Activated gamma-delta T cell treated with Interleukin-2 at 50 U/mL for 16 hours (primary cell): ENCODE measurements at places on chromosomes 16 and 17.
A peak's percentile ranks its signal among the peaks of the same experiment; 100 is the strongest.

DNA sequence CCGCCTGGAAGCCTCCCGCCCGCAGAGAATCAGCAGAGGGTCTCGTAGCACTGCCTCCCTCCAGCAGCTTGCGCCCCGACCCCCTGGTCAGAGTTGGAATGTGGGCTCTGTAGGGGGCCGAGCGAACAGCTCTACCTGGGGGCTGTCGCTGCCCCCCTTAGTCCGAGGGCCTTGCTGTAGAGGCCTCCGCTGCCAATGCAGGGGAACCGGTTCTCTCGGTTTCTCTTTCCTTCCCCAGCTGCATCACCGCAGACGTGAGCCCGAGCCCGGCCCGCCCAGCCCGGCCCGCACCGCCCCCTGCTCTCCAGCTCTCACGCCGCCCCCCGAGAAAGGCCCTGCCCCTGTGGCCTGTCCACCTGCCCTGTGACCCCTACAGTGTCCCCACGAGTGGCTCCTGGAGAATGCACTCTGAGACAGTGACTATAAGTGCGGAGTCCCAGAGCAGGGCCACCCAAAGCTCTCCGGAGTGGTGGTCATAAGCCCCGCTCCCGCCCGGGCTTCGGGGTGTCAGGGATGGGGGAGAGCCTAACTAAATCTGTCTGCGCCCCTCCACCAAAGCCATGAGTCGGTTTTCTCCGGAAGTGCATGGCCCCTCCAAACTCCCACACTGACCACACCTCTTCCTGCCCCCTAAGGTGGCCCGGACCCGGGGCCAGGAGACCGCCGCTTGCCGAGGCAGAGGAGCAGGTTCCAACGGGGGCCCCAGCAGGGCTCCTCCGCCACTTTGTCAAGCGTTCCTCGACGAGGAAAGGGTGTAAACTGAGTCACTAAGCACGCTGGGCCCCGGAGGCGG is 1.7 kb downstream of the ARHGAP27 start:
- DNase-seq: no peak

GRCh38 chr17:44022246-44022645 is 7.5 kb upstream of the TMEM101 start:
- DNase-seq: no peak

- DNase-seq: peak; percentile 59
Observed at GRCh38 chr17:36602924-36603384, 1.6 kb downstream of the MRM1 start.

GRCh38 chr17:27623614-27624013 is 7.4 kb upstream of the LGALS9 start:
- DNase-seq: no peak

DNA sequence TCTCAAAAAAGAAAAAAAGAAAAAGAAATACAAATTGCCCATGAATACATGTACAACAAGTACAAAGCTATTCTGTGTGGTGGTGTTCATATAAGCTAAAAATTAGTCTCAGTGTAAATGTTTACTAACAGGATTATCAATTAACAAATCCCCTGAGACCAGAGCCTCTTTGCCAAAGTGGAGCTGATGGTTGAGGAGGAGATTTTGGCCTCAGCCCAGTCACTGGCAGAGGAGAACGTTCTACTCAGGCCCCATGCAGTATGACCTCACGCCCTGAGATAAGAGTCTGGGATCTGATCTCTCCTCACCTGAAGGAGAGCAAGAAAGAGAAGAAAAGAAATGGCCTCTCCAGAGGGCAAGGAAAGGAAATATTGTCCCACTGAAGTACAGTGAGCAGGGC is 35.5 kb upstream of the NOL11 start:
- no peak for DNase-seq

GRCh38 chr16:24634919-24635318 is 94.5 kb upstream of the TNRC6A start:
- DNase-seq: no peak

GRCh38 chr17:50884439-50885311 is 18.5 kb upstream of the TOB1 start:
- no peak for DNase-seq

DNA sequence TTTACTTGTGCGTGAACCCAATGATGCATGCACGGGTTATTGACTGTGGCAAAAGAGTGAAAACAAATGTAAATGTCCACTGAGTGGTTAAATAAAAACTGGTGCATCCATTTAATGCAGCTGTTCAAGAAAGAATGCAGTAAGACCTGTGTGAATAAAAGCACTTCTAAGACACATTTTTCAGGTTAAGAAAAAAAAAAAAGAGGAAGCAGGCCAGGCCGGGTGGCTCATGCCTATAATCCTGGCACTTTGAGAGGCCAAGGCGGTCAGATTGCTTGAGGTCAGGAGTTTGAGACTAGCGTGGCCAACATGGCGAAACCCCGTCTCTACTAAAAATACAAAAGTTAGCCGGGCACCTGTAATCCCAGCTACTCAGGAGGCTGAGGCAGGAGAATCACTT is 11.8 kb downstream of the CNGB1 start:
- DNase-seq: no peak

DNA sequence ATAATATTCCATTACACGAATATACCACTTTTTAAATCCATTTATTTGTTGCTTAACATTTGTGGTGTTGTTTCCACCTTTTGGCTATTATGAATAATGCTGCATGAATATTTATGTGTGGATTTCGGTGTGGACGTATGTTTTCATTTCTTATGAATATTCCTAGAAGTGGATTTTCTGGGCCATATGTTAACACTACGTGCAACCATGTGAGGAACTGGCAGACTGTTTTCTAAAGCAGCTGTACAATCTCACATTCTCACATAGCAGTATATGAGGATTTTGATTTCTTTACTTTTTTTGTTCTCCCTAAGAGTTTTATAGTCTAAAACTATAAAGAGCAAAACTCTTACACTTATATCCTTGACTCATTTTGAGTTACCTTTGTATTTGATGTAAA is 143.4 kb downstream of the MAP2K4 start:
- DNase-seq: no peak

DNA sequence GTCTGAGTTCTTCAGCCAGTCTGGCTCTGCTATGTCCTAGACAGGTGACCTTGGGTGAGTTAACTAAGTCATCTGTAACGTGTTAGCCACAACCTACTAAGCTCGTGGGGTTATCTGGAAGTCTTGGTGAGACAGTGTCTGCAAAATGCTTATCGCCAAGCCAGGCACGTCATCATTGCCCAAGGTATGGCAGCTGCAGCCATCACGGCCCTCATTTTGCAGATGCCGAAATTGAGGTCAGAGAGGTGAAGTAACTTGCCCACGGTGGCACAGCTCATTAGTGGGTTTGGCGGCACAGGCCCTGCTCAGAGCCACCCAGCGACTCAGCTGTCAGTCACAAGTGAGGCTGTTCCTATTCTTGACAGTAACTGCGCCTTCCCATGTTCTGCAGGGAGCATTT is 79.8 kb downstream of the CMIP start:
- peak; percentile 74 for DNase-seq
